Stimulated activated CD4-positive, alpha-beta T cell treated with anti-CD3 and anti-CD28 coated beads, Interleukin-1b, Interleukin-23, amount 100 ng/mL, for 1 hour (primary cell): ENCODE measurements at places on chromosomes 4 and X.

- DNase-seq = no peak
Observed at GRCh38 chr4:153560908-153561307, 94.7 kb downstream of the TMEM131L start.

GRCh38 chrX:118847676-118848075 is 24.1 kb downstream of the ZCCHC12 start:
- no peak for DNase-seq

DNA sequence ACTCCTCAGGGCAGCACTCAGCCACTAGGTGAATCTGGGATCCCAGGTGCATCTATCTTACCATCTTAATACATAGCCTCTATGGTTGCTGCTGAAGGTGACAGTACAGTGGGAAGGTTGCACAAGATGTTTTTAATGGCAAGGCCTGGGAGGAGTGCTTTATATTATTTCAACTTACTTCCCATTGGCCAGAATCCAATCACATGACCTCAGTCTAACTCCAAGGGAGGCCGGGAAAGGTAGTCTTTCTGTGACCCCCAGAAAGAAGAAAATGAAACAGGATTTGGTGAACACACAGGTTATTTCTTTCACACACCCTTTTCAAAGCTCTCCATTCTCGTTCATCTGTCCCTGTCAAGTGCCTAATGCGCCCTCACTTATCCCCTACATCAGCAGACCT is 189.1 kb upstream of the ATP6AP2 start:
- no peak for DNase-seq

DNA sequence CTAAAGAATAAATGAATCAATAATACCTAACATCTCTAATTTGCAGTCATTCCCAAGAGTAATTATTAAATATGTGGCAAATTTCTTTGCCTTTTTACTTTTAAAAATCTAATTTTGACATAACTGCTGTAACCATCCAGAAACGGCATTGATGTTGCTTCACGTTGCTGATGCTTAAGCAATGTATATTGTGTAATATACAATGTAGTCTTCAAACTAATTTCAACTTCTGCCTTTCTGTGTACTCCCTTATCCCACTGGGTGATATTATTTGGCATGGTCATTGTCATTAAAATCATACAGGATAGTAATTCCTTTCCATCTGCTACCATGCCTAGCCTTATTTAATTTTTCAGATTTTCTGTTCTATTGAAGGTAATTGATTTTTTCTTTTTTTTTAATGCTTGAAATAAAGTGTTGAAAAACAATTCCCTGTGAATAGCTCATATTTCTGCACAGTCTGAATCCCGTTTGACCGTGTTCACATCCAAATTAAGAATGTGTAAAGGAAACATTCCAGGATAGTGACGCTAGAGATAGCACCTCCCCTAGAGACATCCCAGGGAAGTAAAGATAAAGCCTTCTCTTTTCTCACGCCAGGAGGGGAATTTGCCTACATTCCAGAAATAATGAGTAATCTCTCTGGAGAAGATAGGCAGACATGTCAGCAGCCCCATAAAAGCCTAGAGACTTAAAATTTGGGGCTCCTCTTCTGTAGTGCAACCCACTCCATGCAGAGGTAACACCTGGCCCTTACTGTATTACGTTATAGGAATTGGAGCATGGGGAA is 8.6 kb downstream of the FAM200B start:
- DNase-seq = no peak

GRCh38 chr4:2825740-2826139 is 17.9 kb upstream of the ADD1 start:
- no peak for DNase-seq

DNA sequence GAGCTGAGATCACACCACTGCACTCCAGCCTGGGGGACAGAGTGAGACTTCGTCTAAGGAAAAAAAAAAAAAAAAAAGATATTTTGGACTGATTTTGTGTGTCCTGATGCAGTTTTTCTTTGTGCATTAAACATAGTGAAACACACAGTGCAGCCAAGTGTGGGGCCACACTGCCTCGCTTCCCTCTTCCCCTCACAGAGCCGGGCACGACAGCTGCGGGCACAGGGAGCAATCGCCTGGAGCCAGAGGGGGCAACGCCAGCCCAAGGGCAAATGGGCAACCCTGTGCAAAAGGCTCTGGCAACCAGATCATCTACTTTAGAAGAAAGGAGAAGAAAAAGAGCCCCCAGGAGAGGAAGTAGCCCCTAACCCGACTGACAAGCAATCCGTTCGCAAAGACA is 13.5 kb upstream of the CCNQ start:
- no peak for DNase-seq

- no peak for DNase-seq
Observed at GRCh38 chr4:67581913-67582312, 23.4 kb downstream of the STAP1 start.

- DNase-seq = no peak
Observed at GRCh38 chr4:87530868-87531267, 1.7 kb upstream of the SPARCL1 start.

DNA sequence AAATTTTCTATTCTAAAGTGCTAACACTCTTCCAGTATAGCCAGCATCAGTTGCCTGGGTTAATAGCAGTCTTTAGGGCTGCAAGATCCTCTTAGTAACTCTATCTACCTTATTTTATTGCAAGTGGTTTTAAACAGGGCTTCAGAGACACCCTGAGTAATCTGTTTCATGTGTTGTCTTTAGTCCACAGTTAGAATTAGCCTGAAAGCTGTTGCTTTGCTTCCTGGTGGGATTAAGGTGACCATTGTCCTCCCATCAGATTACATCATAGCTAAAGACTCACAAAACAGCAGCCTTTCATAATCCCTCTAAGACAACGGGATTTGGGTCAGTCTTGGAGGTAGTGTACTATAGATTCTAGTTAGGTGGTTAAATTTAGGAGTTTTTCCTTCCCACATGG is 7.5 kb downstream of the UCHL1 start:
- no peak for DNase-seq

DNA sequence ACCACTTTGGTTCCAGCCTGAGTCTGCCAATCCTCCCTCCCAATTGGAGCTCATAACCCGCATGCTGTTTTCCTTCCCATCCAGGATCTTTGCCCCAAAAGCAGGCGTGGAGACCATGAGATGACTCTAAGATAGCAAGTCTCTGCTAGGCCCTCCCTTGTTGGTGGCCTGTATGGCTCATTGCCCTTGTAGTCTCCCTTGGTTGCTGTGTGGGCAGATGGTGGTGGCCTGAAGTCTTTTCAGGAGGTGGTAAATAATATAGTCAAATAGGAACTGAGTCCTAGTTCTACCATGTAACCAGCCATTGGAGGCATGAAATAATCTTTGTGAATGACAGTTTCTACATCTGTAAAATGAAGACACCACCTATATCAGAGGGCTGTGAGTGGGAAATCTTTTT is 1.2 kb downstream of the ATP6AP1 start:
- DNase-seq = no peak

GRCh38 chrX:11867610-11868345 is 109.7 kb downstream of the MSL3 start:
- DNase-seq = no peak

GRCh38 chr4:182938205-182938645 is 21.0 kb upstream of the DCTD start:
- DNase-seq = peak; percentile 23

GRCh38 chr4:122170775-122171174 is 18.6 kb downstream of the BLTP1 start:
- no peak for DNase-seq

- no peak for DNase-seq
Observed at GRCh38 chr4:169245061-169245460, 25.7 kb downstream of the SH3RF1 start.

- DNase-seq = no peak
Observed at GRCh38 chrX:109264878-109265277, 217.0 kb downstream of the GUCY2F start.

GRCh38 chrX:133448512-133449076 is 33.3 kb upstream of the GPC4 start:
- DNase-seq = no peak

DNA sequence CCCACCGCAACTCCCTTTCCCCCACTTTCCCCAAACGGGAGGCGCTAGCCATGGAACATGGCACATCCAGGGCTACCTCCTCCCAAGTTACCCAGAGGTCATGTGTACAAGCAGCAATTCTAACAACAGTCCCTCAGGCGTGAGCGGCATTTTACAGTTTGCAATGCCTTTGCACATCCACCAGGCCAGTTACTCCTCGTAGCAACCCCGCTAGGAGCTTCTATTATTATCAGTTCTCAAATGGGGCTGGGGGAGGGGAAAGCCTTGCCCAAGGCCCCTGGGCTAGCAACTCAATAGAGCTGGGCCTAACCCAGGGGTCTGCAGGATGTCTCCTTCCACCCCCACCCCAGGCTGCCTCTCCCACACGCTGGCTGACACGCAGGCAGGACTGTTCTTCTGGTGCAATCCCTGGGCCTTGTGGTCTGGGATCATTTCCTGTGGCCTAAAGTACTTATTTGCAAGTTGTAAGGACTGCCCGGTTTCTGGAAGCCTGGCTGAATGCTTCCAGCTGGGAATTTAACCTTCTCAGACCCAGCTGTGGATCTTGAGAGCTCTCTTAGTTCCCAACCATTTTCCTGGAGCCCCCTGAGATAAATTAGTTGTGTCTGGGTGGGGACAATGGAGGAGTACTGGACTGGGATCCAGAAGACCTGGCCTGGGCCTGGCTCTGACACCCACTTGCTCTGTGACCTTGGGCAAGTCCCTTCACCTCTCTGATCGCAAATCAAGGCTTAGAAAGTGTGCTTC is 27.7 kb downstream of the PJA1 start:
- no peak for DNase-seq

DNA sequence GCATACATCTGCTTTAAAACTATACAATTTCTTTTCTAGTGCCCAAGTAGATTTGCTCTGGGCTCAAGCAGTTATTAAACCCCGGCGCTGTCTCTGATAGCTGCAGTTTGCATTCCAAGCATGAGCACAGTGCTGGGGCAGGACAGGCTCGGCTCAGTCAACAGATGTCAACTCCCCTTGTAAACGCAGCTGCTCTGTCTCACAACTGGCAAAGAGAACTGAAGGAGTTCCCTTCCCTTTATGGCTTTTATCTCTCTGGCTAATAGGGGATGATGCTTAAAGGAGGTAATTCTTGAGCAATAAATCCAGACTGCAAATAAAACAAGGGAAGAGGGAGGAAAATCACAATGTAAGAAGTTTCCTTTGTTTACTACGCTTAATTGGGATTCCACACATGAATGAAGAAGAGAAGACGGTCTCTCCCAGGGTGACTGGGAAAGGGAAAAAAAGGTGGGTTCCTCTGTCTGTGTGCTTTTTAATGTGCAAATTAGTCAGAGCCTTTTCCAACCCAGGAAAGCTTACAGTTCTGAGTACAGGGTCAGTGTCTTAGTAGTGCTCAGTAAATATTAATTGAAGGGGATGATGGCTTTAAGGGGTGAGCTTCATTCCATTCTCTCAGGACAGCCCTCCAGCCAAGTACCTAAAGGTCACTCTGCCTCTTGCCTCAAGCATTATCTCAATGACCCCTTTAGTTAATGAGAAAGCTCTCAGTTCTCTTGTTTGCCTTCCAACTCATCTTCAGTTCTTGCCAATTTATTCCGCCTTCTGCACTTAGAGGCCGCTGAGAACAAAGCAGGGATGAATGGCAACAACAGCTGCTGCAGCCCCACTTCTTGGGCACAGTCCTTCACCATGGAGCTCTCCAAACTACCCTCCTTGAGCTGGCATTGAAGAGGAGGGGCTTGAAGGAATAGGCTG is 155.7 kb upstream of the JADE1 start:
- DNase-seq = no peak
